ENCODE measurements at places on chromosomes 1 and 21. TPM values are rescaled to one million over a fixed set of nuclear protein-coding genes. Genes with fewer than 3 reads are reported as not detected.

Gene TMEM200B
- total RNA-seq: 3.3 TPM

Gene PLA2G2C
- total RNA-seq: not detected

DNA sequence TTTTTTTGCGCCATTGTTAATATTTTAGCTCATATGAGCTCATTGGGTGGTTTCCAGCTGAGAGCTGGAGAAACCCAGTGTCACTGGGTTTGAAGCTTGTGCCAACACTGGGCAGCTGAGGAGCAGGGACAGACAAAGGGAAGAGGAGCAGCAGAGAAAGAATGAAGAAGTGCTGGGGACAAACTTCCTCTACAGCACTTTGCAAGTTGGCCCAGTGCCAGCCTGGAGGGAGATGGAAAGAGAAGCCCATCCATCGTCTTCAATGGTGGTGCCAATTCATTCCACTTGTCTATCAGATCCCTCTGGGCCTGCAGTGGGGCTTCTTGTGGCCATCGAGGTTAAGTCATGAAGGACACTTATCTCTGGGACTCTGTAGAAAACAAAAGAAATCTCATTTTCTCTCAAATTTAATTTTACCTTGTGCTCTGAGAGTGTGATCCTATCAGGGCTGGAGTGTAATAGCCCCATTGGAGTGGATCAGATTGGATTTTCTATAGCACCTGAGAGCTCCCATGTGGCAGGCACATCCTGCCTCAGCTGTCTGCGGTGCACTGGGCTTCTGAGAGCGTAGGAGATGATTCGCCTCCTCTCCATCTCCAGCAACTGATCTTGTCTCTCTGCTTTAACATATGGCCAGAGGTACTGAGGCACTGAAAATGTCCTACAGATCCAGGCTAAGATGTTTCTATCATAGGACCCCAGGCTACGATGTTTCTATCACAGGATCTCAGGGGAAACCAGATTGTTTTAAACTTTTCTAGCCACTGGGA is 114.7 kb downstream of the TNR start:
- DNase-seq: no peak

- no peak for DNase-seq
Measured at GRCh38 chr1:165524639-165525285, 19.0 kb upstream of the LRRC52 start.

- DNase-seq: no peak
Measured at GRCh38 chr1:110005971-110006370, 21.4 kb downstream of the AHCYL1 start.

- DNase-seq: no peak
Measured at GRCh38 chr1:41699861-41700248, 215.4 kb upstream of the EDN2 start.

- no peak for DNase-seq
Measured at GRCh38 chr1:5597991-5598823, 394.0 kb downstream of the NPHP4 start.

- DNase-seq: no peak
Measured at GRCh38 chr1:154935749-154936554, 567 bp downstream of the PMVK start.

DNA sequence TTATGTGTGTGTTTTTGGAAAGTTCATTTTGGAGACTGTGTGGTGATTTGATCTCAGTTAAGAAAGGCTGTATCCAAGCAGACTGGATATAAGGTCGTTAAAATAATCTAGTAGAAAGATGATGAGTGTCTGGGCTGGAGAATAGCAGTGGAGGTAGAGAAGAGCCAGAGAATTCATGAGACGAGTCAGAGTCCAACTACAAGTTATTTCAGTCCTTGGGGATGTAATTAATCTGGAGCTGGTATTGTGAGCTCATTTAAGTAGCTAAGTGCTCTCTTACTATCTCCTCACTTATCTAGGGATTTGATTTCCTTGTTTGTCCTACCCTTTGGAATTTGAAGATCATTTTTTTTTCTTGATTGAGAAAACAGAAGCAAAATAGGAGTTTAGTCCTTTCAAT is 1219.0 kb upstream of the ADGRL4 start:
- DNase-seq: no peak

Data from Caco-2 (cell line).